NCI-H1436 treated with DMSO at 0.1 percent for 48 hours (cell line): ENCODE measurements at places on chromosomes 11 and 22.

DNA sequence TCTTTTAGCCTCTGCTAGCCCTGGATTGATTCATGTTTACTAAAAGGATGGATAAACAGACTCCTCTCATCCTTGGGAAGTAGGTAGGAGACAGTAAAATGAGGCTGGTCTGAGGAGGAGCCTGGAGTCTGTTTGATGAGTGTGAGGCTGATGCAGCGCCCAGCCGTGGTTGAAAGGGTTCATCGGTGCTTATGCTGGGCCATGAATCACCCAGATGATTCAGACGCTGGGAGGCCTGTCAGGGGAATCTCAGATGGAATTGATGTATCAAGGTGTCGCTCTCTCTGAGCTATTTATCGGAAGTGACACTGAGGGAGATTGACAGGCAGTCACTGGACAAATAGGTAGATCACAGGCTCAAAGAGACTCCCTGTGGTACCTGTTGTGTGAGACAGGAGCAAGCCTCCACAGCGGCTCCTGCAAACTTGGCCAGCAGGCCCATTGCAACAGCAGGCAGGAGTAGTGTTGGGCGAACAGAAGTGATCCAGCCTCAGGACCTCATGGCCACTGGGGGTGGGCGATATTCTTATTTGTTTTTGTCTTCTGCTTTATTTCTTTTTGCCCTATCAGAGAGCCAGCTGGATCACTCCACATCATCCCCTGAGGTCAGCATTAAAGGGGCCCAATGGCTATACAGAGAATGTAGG lies 109.9 kb upstream of the CADM1 start:
- DNase-seq = no peak

GRCh38 chr11:69811431-69811830 lies 7.8 kb downstream of the FGF3 start:
- no peak for DNase-seq

GRCh38 chr11:66910669-66911068 lies 47.5 kb downstream of the PC start:
- no peak for DNase-seq

DNA sequence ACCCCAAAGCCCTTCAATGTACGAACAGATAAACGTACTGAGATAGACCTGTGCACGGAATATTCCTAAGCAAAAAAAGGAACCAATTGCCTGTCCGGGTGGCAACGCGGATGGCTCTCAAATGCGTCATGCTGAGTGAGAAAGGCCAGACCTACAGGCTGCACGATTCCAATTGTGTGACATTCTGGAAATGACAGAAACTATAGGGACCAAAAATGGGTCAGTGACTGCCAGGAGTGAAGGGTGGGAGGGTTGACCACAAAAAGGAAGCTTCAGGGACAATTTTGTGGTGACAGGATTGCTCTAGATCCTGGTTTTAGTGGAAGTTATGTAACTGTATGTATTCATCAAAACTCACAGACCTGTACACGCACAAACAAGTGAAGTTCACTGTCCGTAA lies 24.0 kb upstream of the SYT8 start:
- DNase-seq = no peak
